Activated CD8-positive, alpha-beta memory T cell treated with anti-CD3 and anti-CD28 coated beads for 4 hours (primary cell): ENCODE measurements at places on chromosomes 5 and 9.

DNA sequence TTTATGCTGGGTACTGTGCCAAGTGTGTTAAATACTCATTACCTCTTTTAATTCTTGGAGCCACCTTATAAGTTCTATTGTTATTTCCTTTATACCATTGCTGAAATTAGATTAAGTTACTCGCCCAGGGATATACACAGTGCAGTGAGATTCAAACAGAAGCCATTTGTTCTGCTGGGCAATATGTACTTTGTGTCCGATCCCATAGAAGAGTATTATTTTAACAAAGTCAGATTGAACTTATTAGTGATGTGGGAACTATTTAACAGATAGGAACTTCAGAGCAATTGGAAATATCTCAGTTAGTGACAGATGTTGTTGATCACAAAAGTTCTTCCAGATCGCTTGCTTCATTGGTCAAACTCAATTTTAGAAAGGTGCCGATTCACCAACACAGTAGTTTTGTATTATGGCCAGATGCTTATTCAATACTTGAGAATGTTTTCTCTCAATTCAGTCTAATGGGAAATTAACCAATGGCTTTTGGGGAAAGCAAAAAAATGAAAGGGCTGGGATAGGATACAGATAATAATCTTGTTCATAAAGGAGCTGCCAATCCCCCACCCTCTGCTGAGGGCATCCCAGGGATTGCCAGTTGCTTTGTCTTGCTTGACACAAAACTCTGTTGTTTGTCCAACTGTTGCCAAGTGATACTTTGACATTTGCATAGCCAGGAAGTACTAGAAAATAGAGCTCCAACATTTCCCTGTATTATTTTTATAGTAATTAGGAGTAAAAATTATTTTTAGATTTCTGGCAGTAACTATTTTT is 94.8 kb upstream of the SEMA6A start:
- no peak for DNase-seq

GRCh38 chr5:136258463-136258862 is 65.5 kb upstream of the SMIM32 start:
- DNase-seq: no peak

DNA sequence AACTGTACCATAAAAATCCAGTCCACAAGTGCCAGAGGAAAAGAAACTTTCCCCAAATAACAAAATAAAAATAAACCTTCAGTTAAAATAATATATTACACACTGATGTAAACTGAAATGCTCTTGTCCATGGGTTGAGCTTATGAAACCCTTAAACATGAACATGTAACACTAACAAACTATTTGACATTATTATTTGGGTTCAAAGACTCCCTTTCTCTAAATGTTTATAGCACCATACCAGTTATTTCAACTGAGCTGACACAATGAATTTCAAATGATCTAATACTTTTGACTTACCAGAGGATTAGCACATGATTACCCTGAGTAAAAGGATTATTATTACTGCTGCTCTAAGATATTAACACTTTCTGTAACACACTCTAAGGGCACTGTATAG is 251.1 kb downstream of the BNC2 start:
- no peak for DNase-seq

- DNase-seq: no peak
Measured at GRCh38 chr9:26013199-26013598, 335.0 kb upstream of the TUSC1 start.

- no peak for DNase-seq
Measured at GRCh38 chr5:24530906-24531305, 113.9 kb downstream of the CDH10 start.

DNA sequence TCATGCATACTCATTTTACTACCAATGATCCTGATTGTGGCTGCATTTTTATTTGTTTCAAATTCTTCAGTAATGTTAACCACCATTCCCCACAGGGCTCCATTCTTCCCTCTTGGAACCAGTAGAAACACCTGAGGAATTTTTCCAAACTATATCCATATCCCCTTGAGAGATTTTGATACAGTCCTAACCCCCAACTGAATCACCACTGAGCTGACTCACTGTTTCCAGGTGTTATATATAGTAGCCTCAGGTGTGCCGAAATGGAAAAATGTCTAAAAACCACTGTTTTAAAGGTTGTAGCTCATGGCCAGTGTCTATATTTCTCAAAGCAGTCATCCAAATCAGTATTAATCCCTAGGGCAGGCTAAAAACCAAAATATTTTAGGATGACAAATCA is 85.2 kb downstream of the MRPS27 start:
- DNase-seq: no peak

DNA sequence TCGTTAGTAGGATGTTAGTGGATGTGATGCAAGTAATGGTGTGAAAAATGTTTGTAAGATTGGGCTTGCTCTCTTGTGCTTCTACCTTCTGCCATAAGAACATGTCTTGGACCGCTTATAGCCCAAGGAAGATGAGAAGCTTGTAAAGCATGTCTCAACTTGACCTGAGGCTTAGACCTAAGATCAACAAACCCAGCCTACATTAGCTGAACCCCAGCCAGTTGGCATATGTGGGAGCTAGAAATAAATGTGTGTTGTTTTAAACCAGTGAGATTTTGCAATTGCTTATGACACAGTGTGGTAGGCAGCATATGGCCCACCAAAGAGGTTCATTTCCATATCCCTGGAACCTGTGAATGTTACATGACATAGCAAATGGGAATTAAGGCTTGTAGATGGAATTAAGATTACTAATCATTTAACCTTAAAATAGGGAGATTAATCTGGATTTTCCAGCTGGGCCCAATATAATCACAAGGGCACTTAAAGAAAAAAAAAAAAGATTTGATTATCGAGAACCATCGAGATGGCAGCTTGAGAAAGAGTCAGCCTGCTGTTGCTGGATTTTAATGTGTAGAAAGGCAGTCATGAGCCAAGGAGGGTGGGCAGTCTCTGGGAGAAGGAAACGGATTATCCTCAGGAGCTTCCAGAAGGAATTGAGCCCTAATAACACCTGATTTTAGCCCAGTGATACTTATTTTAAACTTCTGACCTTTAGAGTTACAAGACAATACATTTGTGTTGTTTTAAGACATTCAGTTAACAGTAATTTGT is 27.3 kb upstream of the EDIL3 start:
- no peak for DNase-seq

DNA sequence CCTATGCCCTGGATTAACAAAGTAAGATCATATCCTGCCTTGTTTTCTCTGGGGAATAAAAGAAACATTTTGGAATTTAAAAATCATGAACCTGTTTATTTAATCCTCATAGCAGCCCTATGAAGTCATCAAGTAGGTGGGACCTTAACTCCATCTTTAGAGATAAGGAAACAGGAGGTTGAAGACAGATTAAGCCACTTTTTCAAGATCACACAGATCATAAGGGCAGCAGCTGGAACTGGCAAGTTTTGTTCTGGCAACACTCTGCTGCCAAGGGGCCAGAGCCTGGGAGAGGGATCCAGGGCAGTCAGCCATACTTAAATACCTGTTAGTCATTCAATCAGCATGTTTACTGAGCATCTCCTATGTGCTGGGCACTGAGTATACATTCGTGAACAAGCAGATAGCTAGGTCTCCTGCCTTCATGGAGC is 63.7 kb downstream of the SLC1A1 start:
- no peak for DNase-seq

- DNase-seq: no peak
Measured at GRCh38 chr9:114472765-114473446, 32.4 kb downstream of the WHRN start.

DNA sequence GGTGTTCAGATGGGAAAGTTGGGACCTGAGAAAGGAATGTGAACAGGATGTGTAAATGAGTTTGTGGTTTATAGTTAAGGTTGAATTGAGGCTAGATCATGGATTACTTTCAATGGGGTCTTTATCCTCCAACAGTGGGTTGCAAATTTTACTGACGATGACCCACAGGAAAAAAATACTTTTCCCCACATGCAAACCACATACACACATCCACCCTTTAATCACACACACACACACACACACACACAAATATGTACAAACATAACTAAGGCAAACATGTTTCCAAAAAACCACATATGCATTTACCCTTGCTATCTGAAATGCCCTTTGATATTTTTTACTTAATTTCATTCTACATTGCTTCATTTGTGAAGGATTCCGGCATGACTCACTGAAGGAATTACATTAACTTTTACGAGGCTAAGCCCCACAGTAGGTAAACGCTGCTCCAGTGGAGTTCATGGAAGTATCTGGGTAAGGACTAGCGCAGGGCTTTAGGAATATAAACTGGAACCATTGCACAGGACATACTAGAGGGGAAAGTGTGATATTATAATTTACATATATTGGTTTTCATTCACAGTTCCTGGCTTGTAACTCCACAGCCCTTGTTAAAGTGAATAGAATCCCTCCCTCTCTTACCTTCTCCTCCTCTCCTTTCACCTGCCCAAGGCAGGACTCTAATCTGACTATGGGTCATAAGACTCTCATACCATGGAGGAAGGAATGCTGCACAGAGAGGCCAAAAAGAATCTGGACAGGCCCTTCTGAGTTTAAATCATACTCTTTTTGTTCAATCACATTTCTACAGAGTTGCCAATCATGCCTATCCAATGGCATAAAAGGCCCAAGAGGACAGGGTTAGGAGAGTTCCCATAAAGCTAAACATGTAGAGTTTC is 8.5 kb upstream of the SPEF2 start:
- no peak for DNase-seq

DNA sequence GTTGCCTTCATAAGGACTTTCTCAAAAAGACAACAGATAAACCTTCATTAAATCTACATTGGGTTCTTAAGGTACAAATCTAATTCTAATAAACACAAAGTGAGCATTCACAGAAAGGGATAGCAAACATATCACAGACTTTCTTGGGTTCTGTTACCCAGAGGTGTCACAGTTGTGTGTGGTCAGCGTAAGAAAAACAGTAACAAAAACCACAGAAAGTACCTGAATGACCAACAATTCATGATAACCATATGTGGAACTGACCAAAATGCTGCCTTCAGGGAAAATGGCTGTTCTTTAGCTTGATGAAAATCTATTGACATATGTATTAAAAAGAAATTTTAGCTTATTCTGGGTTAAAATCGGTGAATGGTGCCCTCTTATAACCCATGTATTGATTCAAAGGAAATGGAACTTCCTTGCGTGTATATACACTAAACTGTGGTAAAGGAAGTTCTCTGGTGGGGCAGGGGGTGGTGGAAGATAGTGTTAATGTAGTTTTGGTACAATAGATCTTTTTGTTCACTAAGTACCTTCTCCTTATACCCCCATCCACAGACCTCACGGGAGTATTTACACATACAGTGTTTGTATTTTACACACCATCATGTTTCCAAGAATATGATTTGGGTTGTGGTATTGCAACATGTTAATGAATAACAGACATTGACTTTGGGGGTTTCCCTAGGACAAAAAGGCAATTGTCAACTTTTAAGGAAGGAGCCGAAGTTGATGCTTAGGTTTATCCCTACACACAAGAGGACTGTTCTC is 152.5 kb downstream of the APBA1 start:
- no peak for DNase-seq

- no peak for DNase-seq
Measured at GRCh38 chr9:98709968-98710965, 1.5 kb upstream of the GABBR2 start.

DNA sequence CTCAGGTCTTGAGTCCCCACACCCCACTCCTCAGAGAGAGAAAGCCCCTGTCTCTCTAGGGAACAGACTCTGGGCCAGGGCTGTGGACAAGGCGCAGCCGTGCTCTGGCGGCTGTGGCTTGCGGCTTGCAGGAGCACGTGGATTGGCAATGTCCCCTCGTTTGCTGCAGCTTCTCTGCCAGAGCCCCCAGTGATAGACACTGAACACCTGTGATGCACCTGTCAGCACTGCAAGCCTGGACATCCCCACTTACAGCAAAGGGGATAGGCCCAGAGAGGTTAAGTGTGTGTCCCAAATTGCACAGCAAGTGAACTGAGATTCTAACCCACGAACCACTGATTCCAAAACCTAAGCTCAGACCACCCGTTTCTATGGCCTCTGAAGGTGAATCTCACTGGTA is 7.0 kb downstream of the GFI1B start:
- DNase-seq: no peak

DNA sequence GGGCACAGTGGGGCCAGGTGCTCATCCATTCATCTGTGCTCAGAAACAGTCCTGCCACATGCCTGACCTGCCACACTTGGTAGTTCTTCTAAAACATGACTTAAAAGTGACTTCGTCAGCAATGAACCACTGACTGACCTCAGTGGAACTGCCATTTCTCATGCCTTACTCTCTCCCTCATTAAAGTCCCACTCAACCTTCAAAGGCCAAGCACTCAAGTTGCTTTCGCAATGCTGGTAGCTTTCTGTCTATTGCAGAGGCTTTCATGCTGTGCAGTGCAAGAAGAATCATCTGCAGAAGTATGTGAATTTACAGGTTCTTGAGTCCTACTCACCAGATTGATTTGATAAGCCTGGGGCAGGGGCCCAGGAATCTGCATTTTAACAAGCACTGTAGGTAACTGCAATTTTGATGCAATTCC is 23.9 kb downstream of the B4GALT1 start:
- no peak for DNase-seq

DNA sequence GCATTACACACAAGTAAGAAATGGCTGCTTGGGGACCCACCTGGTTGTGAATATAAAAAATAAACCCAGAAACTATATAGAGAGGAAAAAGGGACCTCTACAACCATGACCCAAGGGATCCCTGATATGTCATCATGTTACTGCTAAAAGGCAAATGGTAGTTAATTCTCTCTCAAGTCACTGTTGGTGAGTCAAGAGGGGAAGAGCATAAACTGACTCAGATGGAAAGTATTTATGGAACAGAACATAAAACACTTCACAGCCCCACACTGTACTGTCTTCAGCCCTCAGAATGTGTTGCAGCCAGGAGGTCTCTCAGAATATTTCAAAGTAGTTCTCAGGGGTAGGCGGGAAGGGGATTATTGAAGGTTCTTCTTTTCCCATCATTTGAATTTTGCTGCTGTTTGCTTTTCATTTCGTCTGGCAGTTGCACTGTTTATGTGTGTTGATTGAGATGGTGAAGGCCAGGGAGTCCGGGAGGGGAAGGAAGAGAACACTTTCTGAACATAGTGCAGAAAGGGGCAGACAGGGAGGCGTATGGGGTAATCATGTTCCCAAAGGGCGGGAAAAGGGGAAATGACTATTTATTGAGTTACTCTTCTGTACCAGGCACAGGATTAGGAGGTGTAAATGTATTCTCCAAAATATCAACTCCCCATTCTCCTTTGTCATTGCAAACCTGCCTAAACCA is 85.5 kb downstream of the TEK start:
- no peak for DNase-seq

DNA sequence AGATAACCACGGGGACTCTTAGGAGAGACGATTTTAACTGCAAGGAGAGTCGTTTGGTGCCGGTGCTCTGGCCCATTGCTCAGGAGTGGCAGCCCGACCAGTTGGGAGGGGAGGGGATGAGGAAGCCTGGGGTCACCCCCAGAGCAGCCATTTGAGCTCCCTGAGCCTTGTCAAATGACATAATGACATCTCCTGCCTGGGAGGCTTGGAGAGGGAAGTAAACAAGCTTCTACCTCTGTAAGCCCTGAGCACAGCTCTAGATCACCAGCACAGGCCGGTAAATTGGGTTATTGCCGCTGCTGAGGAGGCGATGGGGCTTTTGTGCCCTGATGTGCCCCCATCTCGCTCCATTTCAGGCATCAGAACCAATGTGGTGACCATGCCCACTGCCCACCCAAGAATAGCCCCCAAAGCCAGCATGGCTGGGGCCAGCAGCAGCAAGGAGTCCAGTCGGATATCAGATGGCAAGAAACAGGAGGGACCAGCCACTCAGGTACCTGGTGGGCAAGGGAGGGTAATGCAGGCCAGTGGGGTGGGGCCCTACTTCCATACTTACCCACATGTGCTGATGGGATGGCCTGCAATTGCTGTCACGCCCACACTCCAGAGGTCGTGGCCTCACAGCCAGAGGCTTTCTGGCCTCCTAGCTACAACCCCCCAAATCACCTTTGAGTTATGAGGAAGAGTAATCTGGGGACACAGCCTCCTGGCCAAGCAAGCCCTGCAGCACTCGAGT is 23.0 kb downstream of the CD74 start:
- DNase-seq: no peak
